ENCODE measurements at places on chromosomes 3 and 15.

DNA sequence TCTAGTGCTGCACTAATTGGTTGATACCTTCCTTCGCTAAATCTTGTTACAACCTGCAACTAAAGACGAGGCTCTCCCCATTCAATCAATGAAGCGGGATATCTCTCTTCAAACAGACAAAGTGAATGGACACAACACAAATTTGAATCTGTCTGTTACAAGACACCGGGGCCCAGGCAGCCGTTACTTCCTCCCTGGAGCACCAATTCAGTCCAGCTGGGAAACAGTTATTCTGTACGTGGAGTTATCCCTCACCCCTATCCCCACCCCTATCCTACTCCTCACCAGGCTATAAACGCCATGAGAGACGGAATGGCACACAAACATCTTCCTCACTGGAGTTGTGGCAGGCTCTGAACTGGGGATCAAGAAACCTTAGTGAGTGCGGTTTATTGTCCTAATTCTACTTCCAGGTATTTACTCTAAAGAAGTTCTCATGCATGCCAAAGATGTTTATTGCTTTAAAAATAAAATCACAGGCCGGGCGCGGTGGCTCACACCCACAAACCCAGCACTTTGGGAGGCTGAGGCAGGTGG, 181.8 kb downstream of the FOXP1 start:
- H3K27ac ChIP-seq, result no peak overlapping the region
- H3K27me3 ChIP-seq, result no peaks in the 10 kb centered on the region
- DNase-seq, result peak; percentile 23
- no peak overlapping the region for H3K4me3 ChIP-seq
- H3K36me3 ChIP-seq, result no peaks in the 10 kb centered on the region

- H3K4me1 ChIP-seq, result no peaks in the 10 kb centered on the region
- no peak overlapping the region for H3K4me3 ChIP-seq
- no peak for DNase-seq
- H3K36me3 ChIP-seq, result no peaks in the 10 kb centered on the region
- H3K27me3 ChIP-seq, result no peaks in the 10 kb centered on the region
- H3K27ac ChIP-seq, result no peak overlapping the region
These were observed 173.0 kb upstream of the FRMD4B start for GRCh38 chr3:69558912-69559311.

DNA sequence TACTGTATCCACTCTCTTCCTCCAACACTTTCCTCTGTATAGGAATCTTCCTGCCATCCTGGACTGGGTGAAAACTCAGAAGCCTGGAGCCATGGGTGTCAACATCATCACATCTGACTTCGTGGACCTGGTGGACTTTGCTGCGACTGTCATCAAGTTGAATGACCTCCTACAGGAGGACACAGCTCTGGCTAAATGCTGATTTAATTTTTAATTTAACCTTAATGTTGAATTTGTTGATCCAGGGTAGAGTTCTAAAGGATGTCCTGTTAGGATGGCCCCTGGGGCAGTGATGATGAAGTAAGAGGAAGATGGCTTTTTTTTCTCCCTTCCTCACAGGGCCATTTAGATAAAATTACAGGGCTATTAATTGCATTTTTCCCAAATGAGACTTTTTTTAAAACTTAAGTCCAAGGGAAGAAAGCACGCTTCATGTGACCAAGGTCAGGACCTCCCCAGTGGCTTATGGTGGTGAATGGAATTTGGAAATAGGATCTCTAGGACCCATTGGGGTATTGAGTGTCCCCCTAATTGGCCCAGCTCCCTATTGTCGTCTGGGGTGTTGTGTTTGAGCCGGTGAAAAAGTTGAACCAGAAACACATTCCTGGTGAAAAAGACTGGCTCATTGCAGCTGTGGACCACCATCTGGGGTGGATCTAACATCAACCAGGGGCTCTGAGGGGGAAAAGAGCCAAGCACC, 125.7 kb upstream of the ZBED2 start:
- H3K4me1 ChIP-seq, result peaks cover 2% of the 10 kb centered on the region
- H3K4me3 ChIP-seq, result no peak overlapping the region
- DNase-seq, result no peak
- H3K27me3 ChIP-seq, result no peaks in the 10 kb centered on the region
- H3K27ac ChIP-seq, result no peak overlapping the region

DNA sequence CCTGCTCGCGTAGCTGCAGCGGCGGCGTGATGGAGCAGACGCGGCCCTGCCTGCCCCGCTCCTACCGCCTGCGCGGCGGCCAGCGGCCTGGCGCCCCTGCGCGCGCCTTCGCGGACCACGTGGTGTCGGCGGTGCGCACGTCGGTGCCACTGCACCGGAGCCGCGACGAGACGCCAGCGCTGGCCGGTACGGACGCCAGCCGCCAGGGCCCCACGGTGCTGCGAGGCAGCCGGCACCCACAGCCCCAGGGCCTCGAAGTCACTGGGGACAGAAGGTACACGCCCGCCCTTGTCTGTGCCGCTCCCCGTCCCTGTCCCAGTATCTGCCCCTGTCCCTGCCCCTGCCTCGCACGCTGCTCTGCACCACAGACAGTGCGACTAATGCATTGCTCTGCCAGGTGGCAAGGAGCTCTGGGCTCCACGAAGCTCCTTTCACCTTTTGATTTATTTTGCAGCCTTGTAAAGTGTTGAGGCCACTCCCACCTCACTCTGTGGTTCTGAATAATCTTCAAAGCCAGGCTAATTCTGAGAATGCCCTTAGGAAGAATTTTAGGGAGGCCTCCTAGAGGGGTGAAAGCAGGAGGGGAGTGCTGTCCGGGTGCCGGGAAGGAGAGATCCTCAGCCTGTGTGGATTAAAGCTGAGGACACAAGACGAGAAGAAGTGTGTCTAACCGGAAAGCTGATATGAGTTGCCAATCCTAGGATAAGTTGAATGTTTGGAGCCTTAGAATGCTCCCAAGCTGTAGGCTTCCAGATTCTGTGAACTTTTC, 100.0 kb downstream of the THSD4 start:
- no peaks in the 10 kb centered on the region for H3K27me3 ChIP-seq
- no peaks in the 10 kb centered on the region for H3K4me1 ChIP-seq
- H3K27ac ChIP-seq, result no peak overlapping the region
- H3K36me3 ChIP-seq, result no peaks in the 10 kb centered on the region
- no peak overlapping the region for H3K4me3 ChIP-seq

DNA sequence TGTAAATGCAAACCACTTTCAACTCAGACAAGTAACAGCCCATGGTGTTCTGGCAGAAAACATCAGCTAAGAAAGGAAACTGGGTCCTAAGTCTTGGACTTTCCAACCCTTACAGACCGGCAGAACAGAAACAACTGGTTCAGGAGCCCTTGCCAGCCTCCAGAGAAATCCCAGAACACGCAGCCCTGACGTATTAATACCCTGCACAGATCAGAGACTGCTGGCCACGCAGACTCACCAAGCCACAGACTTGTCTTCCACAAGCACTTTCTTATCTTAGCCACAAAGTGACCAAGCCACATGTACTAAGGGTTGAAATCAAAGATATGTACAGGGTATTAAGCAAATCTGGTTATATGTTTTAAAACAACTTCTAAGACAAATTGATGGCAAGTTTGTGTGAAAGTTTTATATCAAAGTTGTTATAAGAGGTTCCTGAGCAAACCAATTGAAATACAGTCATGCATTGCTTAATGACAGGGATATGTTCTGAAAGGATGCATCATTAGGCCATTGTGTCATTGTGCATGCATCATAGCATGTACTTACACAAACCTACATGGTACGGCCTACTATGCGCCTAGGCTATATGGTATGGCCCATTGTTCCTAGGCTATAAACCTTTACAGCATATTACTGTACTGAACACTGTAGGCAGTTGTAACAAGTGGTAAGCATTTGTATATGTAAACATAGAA, 36.8 kb downstream of the BTD start:
- no peaks in the 10 kb centered on the region for H3K27me3 ChIP-seq
- H3K36me3 ChIP-seq, result peaks cover 5% of the 10 kb centered on the region
- DNase-seq, result no peak
- H3K27ac ChIP-seq, result no peak overlapping the region
- peaks cover 6% of the 10 kb centered on the region for H3K4me1 ChIP-seq
- no peak overlapping the region for H3K4me3 ChIP-seq

GRCh38 chr3:60948488-60948887, 302.8 kb downstream of the FHIT start:
- DNase-seq, result no peak
- H3K27ac ChIP-seq, result no peak overlapping the region
- H3K4me3 ChIP-seq, result no peak overlapping the region
- H3K27me3 ChIP-seq, result no peaks in the 10 kb centered on the region
- no peaks in the 10 kb centered on the region for H3K36me3 ChIP-seq
- H3K4me1 ChIP-seq, result no peaks in the 10 kb centered on the region

DNA sequence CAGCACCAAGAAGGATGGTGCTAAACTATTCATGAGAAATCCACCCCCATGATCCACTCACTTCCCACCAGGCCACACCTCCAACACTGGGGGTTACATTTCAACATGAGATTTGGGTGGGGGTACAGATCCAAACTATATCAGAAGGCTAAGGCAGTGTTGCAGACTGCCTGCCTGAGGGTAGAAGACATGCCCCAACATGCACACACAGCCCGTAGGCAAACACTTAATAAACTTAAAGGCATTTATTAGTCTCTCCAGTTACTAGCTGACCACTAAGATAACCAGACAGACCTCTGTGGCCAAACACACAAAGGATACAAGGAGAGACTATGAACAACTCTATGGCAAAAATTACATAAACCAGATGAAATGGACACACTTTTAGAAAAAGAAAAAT, 10.2 kb downstream of the FAM162A start:
- H3K4me1 ChIP-seq, result peaks cover 2% of the 10 kb centered on the region
- H3K27me3 ChIP-seq, result no peaks in the 10 kb centered on the region
- H3K4me3 ChIP-seq, result no peak overlapping the region
- DNase-seq, result no peak
- H3K27ac ChIP-seq, result no peak overlapping the region

DNA sequence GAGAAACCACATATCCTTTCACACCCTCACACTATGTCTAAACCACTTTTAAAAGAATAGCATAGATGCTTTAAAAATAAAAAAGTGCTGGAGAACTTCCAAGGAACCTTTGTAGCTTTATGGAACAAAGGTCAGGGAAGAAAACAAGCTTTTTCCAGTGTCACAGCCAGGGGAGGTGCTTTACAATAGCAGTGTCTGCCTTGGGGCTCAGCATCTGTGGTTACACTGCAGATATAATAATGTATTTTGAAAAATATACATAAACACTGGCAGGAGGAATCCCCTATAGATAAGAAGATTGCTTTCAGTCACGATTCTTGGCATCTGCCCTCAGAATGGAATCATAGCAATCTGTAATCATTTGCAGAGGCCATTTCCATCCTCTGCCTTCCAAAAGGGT, 362.4 kb upstream of the LRRC3B start:
- no peak for DNase-seq
- no peaks in the 10 kb centered on the region for H3K27me3 ChIP-seq
- H3K4me1 ChIP-seq, result peaks cover 5% of the 10 kb centered on the region
- H3K36me3 ChIP-seq, result no peaks in the 10 kb centered on the region
- H3K4me3 ChIP-seq, result no peak overlapping the region

- H3K27ac ChIP-seq, result no peak overlapping the region
- no peaks in the 10 kb centered on the region for H3K27me3 ChIP-seq
- H3K4me1 ChIP-seq, result no peaks in the 10 kb centered on the region
- H3K4me3 ChIP-seq, result no peak overlapping the region
- DNase-seq, result no peak
- H3K36me3 ChIP-seq, result no peaks in the 10 kb centered on the region
These were observed 1216.9 kb upstream of the GBE1 start for GRCh38 chr3:82978368-82978767.

GRCh38 chr15:41971895-41972252, 483 bp downstream of the EHD4 start:
- H3K4me1 ChIP-seq, result peaks cover 15% of the 10 kb centered on the region
- H3K27ac ChIP-seq, result peak overlapping the region; percentile 94
- H3K27me3 ChIP-seq, result no peaks in the 10 kb centered on the region
- H3K4me3 ChIP-seq, result peak overlapping the region; percentile 88
- no peaks in the 10 kb centered on the region for H3K36me3 ChIP-seq

DNA sequence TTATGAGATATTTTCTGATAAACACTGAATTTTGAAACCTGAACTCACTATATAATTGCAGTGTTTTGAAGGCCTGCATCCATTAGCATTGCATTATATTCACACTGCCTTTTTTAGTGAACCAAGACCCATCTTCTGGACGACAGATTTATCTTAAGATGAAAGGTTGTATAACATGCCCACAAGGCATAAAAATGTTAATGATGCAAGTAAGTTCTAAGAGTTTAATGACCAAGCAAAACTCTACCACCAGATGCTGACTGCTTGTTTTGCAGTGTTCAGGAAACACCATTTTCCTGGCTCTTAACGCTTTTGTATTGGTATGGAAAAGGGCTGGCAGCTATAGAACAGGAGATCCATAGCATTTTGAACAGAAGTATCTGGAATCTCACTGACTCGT, 46.1 kb downstream of the USP50 start:
- no peak for DNase-seq
- H3K36me3 ChIP-seq, result peaks cover 19% of the 10 kb centered on the region
- no peaks in the 10 kb centered on the region for H3K27me3 ChIP-seq
- no peak overlapping the region for H3K4me3 ChIP-seq
- no peak overlapping the region for H3K27ac ChIP-seq

DNA sequence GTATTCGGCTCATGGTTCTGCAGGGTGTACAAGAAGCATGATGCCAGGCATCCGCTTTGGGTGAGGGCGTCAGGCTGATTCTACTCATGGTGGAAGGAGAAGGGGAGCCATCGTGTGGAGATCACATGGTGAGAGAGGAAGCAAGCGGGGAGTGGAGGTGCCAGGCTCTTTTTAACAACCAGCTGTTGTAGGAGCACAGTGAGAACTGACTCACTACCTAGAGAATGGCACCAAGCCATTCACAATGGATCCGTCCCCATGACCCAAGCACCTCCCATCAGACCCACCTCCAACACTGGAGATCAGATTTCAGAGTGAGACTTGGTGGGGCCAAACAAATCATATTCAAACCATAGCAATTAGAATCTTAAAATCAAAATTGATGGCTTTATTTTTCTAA, 259.8 kb upstream of the CTDSPL start:
- no peak overlapping the region for H3K4me3 ChIP-seq
- H3K27ac ChIP-seq, result no peak overlapping the region
- no peaks in the 10 kb centered on the region for H3K36me3 ChIP-seq
- no peak for DNase-seq

DNA sequence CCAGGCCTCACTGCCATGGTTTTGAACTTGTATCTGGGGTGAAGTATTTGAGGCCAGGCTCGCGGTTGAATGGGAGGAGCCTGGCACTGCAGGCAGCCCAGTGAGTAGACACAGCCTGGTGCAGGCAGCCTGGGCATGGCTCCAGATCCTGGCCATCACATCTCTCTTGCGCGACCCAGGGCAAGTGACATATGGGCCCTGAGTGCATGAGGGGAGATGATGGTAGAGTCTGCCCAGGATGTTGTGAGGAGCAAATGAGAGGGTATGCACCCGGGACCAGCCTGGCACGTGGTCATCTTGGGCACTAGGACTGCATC, 103.5 kb downstream of the TBC1D2B start:
- no peak overlapping the region for H3K4me3 ChIP-seq
- no peaks in the 10 kb centered on the region for H3K27me3 ChIP-seq
- no peak overlapping the region for H3K27ac ChIP-seq
- DNase-seq, result no peak

DNA sequence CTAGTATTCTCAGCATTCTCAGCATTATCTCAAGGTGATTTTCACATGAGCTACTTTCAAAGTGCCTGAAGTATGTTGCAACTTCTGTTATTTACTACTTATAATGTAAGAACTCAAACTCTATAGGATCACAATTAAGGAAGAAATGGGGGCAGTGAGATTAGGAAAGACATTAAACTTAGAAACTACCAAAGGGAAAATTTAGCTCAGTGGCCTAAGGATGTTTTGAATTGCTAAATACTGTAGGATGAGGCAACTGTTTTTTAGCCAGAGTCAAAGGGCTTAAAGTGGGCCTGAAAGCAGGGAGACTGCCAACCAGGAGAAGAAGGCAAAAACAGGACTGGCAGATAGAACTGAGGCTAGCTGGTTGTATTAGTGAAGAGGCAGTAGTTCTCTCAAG, 55.5 kb upstream of the MBNL1 start:
- H3K4me1 ChIP-seq, result no peaks in the 10 kb centered on the region
- no peaks in the 10 kb centered on the region for H3K36me3 ChIP-seq
- H3K4me3 ChIP-seq, result no peak overlapping the region
- DNase-seq, result no peak
